ENCODE measurements at places on chromosomes 6 and 20. TPM values are rescaled to one million over a fixed set of nuclear protein-coding genes. Genes with fewer than 3 reads are reported as not detected.

Gene SRMS
- not detected for total RNA-seq

Gene SLC52A3
- 7.1 TPM for total RNA-seq

Gene HFE
- total RNA-seq: 7.3 TPM

Gene SOBP
- total RNA-seq: 1.4 TPM

Gene MAK
- total RNA-seq: 0.04 TPM

Gene NHLRC1
- total RNA-seq: 1.2 TPM

Gene ZSCAN9
- 11.3 TPM for total RNA-seq

Gene LKAAEAR1
- total RNA-seq: not detected

Gene TM9SF4
- 36.3 TPM for total RNA-seq

- no peaks in the 10 kb centered on the region for H3K27me3 ChIP-seq
- H3K36me3 ChIP-seq: no peaks in the 10 kb centered on the region
- DNase-seq: no peak
- H3K4me3 ChIP-seq: no peak overlapping the region
- no peak overlapping the region for H3K27ac ChIP-seq
Measured at GRCh38 chr6:112117554-112117953, 30.2 kb downstream of the FAM229B start.

GRCh38 chr6:16148498-16148897 lies 19.6 kb downstream of the MYLIP start:
- no peaks in the 10 kb centered on the region for H3K27me3 ChIP-seq
- peaks cover 12% of the 10 kb centered on the region for H3K36me3 ChIP-seq
- DNase-seq: no peak

DNA sequence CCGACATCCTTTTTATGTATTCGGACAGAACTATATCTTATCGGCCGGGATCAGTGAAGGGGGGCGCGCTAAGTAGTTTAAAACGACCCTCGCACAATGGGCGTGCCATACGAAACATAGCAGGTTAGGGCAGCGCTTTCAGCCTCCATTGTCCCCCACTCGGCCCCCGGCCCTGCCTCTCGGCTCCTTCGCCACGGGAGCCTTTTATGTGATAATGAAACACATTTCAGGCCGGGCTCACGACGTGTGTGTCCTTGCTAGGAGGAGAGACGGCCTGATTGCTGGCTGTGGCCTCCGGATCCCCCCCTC lies 5.3 kb downstream of the FOXA2 start:
- H3K4me1 ChIP-seq: peaks cover 42% of the 10 kb centered on the region
- H3K27ac ChIP-seq: no peak overlapping the region
- H3K36me3 ChIP-seq: no peaks in the 10 kb centered on the region
- H3K4me3 ChIP-seq: no peak overlapping the region
- peaks cover 20% of the 10 kb centered on the region for H3K27me3 ChIP-seq

- no peak overlapping the region for H3K4me3 ChIP-seq
- DNase-seq: no peak
- H3K27ac ChIP-seq: no peak overlapping the region
- no peaks in the 10 kb centered on the region for H3K27me3 ChIP-seq
Measured at GRCh38 chr6:157034436-157035230, 257.5 kb downstream of the ARID1B start.

- H3K27me3 ChIP-seq: no peaks in the 10 kb centered on the region
- no peak overlapping the region for H3K27ac ChIP-seq
- H3K4me1 ChIP-seq: no peaks in the 10 kb centered on the region
- no peak overlapping the region for H3K4me3 ChIP-seq
- H3K36me3 ChIP-seq: no peaks in the 10 kb centered on the region
- no peak for DNase-seq
Measured at GRCh38 chr6:13157293-13157692, 171.0 kb downstream of the TBC1D7 start.

- H3K27ac ChIP-seq: no peak overlapping the region
- no peaks in the 10 kb centered on the region for H3K36me3 ChIP-seq
- no peak overlapping the region for H3K4me3 ChIP-seq
- H3K4me1 ChIP-seq: no peaks in the 10 kb centered on the region
Measured at GRCh38 chr6:119676230-119676629, 326.7 kb upstream of the MAN1A1 start.

DNA sequence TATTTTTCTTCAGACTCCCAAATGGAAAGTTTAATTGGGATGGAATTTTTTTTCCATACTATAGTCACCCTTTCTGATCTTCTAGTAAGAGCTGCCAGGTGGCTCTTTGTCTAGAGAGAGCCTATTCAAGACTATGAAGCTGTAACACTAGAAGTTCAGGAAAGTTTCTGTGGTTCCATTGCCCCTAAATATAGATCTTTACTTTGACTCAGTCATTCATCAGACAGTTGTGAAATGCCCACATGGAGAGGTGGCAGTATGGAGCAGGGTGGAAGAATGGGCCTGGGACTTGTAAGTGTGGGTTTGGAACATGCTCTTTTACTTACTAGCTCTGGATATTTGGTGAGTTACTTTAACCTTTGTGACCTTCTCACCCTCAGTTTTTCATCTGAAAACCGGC lies 87.8 kb downstream of the CTNNBL1 start:
- H3K4me1 ChIP-seq: peaks cover 6% of the 10 kb centered on the region
- no peaks in the 10 kb centered on the region for H3K27me3 ChIP-seq
- no peaks in the 10 kb centered on the region for H3K36me3 ChIP-seq
- H3K4me3 ChIP-seq: no peak overlapping the region
- H3K27ac ChIP-seq: no peak overlapping the region

DNA sequence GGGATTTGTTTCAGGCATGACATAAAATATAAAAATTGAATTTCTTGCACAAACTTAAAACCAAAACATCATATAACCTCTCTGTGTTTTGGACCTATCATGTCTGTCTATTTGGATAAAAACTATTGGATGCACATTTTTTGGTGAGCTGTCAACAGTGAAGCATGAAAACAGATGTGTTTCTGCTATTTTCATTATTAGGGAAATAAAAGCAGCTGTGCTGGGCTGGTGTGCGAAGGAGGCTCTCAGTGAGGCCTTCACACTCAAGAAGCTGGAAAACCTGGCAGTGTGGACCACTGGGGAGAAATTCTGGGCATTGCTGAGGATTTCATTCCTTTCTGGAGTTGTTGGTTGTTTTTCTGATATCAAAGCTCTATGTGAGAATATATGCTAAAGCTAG lies 395.3 kb downstream of the GJA1 start:
- no peak overlapping the region for H3K27ac ChIP-seq
- no peaks in the 10 kb centered on the region for H3K27me3 ChIP-seq
- no peaks in the 10 kb centered on the region for H3K4me1 ChIP-seq
- H3K36me3 ChIP-seq: no peaks in the 10 kb centered on the region

DNA sequence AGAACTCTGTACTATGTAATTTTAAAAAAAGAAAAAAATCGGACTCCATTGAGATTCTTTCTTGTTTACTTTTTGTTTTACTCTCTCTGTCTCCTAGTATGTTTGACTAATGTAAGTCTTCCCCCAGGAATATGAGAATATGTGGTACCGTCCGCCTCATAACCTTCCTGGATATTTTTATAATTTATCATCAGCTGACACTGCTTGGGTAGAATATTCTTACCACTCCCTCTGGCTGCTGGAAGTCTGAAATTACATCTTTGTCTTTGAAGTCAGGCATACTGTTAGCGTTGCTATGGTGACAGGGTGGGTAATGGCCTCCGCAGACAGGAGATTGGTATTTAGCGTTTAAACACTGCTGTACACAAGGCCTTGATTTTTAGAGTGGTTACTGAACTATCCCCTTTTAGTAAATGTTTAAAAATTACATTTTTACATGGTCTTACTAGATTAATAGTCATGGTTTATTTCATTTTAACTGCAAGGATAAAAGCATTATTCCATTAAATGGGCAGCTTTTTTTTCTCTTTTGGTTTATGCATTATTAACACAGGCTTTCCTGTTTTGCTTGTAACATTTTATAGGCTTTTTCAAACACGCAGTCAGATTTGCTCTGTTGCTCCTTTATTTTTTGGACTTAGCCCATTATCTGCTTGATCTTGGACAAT lies 176.4 kb downstream of the ARID1B start:
- no peak overlapping the region for H3K27ac ChIP-seq
- no peak overlapping the region for H3K4me3 ChIP-seq
- no peaks in the 10 kb centered on the region for H3K27me3 ChIP-seq
- DNase-seq: no peak
- peaks cover 80% of the 10 kb centered on the region for H3K4me1 ChIP-seq

DNA sequence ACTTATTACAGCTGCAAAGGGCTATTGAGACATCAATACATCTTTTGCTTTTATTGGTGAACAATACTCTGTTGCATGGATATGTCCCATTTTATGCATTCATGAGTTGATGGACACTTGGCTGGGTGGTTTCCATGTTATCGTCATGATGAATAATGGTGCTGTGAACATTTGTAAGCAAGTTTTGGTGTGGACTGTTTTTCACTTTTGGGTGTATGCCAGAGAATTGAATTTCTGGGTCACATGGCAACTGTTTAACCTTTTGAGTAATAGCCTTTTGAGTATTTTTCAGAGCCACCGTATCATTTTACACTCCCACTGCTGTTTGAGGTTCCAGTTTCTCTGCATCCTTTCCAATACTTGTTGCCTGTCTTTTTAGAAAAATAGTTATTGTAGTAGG lies 107.0 kb downstream of the JARID2 start:
- H3K27ac ChIP-seq: no peak overlapping the region
- no peak overlapping the region for H3K4me3 ChIP-seq
- H3K36me3 ChIP-seq: no peaks in the 10 kb centered on the region
- no peak for DNase-seq
- no peaks in the 10 kb centered on the region for H3K27me3 ChIP-seq

DNA sequence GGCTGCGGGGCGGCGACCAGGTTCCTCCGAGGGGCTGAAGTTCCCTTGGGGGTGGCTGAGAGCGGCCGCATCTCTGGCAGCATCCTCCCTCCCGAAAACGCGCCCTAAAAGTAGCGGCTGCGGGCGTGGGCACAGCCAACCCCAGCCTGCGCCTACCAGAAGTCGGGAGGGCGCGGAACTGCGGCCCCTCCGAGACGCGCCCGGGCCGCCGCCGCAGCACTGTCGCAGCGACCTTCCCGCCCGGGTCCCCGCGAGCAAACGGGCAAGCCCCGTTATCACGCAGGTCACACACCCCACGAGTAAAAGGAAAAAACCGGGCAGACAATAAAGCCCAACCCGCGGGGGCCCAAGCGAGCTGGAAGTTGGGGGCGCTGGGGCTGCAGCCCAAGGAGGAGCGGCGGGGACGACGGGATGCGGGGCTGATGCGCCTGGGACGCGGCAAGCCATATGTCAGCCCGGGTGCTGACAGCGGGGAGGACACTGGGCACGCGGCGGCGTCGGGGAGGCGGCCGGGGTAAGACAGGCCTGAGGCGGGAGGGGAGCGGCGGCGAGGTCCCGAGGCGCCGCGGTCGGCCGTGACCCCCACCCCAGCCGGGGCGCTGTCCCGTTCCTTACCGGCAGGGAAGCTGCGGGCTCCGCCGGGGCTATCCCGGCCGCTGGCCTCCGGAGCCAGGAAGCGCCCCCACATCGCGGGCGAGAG lies 659 bp downstream of the CEP85L start:
- no peaks in the 10 kb centered on the region for H3K36me3 ChIP-seq
- no peaks in the 10 kb centered on the region for H3K27me3 ChIP-seq
- peak overlapping the region; percentile 71 for H3K4me3 ChIP-seq
- peaks cover 34% of the 10 kb centered on the region for H3K4me1 ChIP-seq
- no peak for DNase-seq
- peak overlapping the region; percentile 93 for H3K27ac ChIP-seq

DNA sequence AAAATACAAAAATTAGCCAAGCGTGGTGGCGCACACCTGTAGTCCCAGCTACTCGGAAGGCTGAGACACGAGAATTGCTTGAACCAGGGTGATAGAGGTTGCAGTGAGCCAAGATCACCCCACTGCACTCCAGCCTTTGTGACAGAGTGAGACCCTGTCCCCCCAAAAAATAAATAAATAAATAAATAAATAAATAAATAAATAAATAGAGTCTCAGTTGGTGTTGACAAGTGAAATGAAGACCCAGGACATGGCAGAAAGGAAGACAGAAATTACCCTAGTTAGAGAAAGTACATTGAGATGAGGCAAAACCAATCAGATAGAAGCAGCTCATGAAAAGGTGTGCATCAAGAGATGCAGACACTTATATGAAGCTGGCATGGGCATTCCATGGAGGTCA lies 105.0 kb downstream of the IBTK start:
- H3K4me1 ChIP-seq: peaks cover 36% of the 10 kb centered on the region
- H3K36me3 ChIP-seq: no peaks in the 10 kb centered on the region
- no peak overlapping the region for H3K27ac ChIP-seq
- no peak for DNase-seq
- H3K4me3 ChIP-seq: no peak overlapping the region

Data from esophagus squamous epithelium (tissue), 5 donors.